ENCODE measurements at places on chromosomes 6 and 20. TPM values are rescaled to one million over a fixed set of nuclear protein-coding genes. Genes with fewer than 3 reads are reported as not detected.

DNA sequence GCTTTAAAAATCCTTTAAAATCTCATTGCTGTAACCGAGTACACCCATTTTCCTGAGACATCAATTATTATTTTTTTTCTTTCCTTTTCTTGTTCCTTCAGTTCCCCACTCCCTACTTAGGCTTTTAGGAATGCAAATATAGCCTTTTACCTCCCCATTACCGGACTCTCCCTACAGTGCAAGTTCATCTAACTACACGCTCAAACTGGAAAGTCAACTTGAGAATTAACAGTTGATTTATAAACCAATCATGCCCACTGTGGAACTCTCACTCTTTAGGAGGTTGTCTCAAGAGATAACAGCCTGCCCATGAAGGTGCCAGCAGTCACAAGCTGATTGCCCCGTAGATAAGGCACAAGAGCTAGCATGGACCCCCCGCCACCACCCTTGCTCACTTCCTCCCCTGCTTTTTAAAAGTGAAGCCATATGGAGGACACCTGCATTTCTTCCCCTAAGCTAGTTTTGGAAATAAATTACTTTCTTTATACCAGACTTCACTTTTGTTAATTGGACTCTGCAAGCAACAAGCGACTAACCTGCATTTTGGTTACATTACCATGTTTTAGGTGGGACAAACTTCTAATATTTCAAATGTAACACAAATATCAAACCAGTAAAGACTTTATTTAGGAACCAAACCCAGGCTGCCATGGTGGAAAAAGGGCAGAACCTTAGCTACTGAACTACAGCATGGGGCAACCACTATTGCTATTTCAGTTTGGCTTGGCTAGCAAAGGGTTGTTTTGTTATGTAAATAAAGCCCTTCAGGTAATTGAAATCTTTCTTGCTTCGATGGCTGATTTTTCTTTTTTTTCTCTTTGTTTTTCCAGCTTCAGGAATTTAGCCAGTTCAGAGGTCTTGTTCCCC, 34.9 kb downstream of the UBD start:
- no peak for DNase-seq

Gene HEY2
- total RNA-seq = not detected

DNA sequence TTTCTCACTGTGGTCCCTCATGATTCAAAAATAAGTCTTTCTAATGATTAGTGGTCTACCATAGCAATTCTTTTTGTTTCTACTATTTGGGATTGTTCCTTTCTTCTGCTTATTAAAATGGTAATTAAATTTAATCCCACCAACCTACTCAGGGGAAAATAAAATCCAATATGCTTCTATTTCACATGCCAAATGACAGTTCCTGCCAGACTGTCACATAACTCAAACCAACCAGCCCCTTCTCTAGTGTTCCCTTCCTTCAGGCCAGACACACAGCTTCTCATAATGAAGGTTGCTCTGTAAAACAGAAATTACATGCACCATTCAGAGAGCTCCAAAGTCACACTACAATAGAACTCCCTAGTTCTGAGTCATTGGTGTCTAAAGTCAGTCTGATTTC, 23.2 kb downstream of the PAK5 start:
- DNase-seq = no peak

- no peak for DNase-seq
These were observed 362.1 kb upstream of the AGPAT4 start for GRCh38 chr6:161635975-161636374.

- DNase-seq = no peak
These were observed 10.3 kb downstream of the MKKS start for GRCh38 chr20:10423735-10424134.

DNA sequence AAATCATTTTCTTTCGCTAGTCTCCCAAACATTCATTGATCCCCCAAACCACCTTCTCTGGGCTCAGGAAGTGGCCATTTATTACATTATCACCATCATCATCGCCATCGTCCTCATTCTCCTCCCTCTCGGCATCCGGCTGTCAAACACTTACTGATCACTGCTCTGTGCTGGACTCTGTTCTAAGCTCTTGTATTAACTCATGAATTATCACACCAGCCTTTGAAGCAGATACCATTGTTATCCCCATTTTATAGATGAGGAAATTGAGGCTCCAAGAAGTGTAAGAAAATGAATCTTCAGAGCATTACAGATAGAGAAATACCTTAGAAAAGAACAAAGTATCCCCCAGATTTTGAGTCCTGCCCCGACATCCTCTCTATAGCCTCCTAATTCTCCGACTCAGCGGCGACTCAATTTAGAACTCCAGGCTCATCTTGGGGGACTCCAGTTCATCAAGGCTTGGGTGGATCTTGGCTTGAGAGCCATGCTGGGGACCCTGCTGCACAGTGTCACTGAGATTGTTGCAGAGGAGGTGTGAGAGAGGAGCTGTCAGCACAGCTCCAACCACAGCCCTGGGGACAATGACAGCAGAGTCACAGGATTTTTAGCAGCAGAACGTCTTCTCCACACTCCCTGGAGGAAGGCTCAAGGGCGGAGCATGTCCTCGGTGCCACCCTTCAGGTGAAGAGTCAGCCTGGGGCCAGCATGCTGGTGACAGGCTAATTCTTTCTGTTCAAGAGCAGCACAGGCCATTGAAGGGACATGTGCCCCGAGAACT, 6.6 kb upstream of the EEF1E1 start:
- DNase-seq = no peak

GRCh38 chr6:118776607-118777549, 117.1 kb upstream of the ASF1A start:
- DNase-seq = peak; percentile 79

- DNase-seq = no peak
These were observed 24.4 kb upstream of the MYBL2 start for GRCh38 chr20:43642548-43642947.

DNA sequence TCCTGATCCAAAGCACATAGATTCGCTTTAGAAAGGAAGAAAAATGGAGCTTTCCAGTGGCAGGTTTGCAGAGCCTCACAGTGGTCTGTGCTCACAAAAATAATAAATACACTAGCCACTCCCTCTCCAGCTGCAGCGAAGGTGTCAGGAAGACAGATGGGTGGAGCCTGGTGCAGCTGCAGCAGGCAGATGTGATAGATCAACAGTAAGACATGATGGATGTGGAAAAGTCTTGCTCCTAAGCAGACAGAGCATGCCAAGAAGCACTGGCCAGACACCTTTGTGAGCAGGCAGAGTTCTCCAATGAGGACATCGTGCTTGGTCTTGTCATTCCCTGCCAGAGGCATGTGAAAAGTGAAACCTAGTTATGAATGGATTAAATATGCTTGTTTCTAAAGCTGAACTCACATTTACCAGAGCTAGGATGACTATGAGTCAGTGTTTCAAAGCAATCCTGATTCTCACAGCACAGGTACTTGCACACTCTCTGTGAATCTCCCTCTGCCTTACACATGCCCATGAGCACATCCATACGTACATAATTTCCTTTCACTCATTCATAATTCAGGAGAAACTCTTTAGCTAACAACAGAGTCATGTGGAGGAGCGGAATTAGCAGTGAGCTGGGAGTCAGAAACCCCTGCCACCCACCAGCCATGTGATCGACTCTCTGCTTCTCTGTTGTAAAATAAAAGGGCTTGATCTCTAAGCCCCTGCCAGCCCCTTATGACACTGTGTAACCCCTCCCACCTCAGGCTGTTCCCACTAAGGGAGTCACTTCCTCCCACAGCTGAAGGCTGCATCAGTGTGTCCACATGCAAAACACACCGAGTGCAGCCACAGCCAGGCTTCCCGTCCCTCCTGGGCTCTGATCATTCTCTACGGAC, 111.2 kb downstream of the SCML4 start:
- DNase-seq = peak; percentile 73

DNA sequence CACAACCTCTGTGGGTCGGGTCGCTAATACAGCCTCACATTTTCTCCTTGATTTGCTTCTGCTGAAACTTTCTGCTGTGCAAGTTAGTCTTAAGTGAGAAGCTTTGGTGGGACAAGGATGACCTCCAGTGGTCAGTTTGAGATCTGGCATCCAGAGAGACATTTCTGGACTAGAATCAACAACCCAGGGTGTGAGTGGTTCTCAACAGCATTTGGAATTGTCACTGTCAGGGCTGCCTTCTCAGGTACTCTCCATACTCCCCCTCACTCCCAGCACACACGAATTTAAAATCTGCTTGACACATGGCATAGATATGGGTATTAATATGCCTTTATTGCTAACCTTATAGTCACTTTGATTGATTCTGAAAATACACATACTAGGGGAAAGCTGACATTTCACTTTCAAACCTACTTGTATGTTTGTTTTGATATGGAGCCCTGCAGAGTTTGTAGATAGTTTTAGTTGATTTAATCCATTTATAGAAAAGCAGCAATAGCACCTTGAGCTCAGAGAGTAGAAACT, 13.2 kb downstream of the OTOR start:
- DNase-seq = peak; percentile 49

Gene TREM1
- 0.17 TPM for total RNA-seq

- DNase-seq = peak; percentile 64
These were observed 22.2 kb downstream of the TNXB start for GRCh38 chr6:32086661-32087573.

GRCh38 chr6:135395136-135395535, 102.4 kb downstream of the AHI1 start:
- DNase-seq = no peak

GRCh38 chr20:3046677-3047462, 1.0 kb downstream of the MRPS26 start:
- peak; percentile 38 for DNase-seq

Gene PREX1
- 92.8 TPM for total RNA-seq

GRCh38 chr6:81485395-81485794, 267.1 kb downstream of the TENT5A start:
- no peak for DNase-seq

DNA sequence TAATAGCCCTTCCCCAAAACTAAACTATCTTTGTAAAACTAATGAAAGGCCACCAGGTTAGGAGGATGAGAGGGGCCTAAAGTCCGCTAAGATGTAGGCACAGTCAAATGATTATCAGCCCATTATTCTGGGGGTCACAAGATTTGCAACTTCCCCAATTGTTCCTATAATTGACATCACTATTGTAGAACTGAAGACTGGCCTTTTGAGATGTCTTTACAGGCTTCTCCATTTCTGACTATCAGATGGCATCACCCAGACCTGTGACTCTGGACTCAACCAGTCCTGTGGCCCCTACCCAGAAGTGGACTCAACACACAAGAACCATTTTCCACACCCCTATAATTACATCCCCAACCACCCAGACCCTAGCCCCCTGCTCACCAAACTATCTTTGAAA, 61.5 kb upstream of the MAP7 start:
- no peak for DNase-seq

GRCh38 chr6:15384901-15385300, 139.0 kb downstream of the JARID2 start:
- no peak for DNase-seq

GRCh38 chr6:144659202-144660182, 374.4 kb downstream of the UTRN start:
- peak; percentile 19 for DNase-seq

DNA sequence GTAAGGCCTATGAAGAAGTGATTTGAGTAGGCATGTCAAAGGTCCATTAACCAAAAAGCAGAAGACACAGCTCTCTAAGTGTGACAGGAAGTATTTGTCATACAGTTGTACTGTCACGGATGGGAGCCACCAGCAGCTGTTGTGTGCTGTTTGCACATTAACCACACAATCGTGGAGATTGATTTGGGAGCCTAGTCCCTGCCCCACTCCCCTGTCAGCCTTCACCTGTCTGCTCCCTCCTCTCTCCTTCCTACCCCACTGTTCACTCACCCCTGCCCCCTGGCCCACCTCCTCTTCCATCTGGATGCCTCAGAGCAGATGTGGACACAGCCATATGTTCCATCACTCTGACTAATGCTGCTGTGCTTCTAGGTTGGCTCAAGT, 124.7 kb upstream of the SPACA1 start:
- DNase-seq = no peak

Gene STMN3
- 17.3 TPM for total RNA-seq

- DNase-seq = no peak
These were observed 129.3 kb downstream of the AFG1L start for GRCh38 chr6:108423982-108424705.

DNA sequence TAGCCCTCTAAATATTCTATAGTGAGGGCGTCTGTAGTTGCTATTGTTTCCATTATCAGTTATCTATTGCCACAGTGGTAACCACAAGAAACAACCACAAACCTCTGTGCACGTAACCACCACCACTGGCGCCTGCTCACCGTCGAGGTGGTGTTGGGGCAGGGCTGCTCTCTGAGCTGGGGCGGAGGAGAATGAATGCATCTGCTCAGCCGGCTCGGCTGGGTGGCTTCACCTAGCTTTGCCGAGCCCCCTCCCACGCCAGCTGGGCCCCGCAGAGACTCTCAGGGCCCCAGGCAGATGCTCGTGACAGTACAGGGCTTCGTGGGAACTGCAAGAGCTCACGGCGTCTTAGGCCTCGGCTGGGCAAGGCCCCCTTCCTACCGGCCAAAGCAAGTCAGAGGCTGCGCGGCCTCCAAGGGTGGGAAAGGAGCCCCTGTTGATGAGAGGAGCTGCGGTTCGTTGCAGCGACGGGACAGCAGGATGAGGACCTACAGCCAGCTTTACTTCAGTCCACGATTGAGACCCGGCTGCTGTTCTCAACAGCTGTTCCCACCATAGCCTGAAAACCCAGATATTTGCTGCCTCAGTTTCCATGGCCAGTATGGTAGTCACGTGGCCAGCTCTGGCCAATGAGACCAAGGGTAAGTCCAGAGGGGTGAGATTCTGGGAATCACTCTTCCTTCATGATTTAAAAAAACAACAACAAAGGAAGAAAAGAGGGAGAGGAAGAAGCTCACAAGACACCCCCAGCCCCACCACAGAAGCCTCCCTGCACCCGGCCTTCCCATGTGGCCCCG, 120.2 kb upstream of the AFDN start:
- DNase-seq = peak; percentile 75

- DNase-seq = peak; percentile 81
These were observed 59.8 kb downstream of the NEDD9 start for GRCh38 chr6:11172501-11173327.

DNA sequence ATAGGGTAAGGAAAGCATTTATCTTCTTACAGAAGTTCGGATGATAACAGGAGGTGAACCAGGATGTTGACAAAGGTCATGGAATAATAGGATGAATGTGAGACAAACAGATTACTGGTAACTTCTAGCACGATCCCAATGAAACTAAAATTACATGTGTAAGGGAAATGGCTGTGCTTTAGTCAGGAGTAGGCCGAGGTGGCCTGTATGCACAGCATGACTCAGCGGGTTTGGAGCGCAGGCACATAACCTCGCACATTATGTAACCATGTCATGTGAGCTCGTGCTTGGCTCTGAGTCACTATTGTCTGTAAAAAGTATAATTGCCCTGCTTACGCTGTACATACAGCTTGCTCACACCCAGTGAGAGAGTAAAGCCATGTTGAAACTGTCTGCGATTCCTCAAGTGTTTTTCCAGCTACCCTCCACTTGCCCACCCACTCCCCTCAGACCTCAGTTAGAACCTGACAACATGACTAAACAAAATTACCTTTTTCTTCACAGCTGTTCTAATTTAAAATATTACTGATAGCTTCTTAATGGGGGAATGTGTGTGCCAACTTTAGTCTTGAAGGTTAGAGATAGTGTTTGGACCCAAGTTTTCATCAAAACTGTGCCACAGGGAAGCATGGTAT, 8.2 kb downstream of the CYB5R4 start:
- peak; percentile 32 for DNase-seq
